ENCODE measurements at places on chromosomes 1 and 21.

DNA sequence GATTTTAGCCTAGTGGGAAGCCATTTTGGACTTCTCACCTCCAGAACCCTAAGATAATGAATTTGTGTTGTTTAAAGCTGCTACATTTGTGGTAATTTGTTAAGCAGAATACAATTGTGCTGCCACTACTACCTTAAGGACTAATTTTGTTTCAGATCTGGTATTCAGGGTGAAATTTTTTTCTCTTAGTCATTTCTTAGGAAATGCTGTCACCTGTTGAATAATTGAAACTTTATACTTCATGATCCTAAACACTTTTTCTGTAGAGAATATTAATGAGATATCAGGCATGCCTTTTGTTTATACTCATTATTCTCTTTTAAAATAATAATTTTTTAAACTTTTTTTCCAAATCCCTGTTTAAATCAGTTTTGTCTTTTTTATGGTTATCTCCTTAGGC lies 246.8 kb downstream of the TGFB2 start:
- no peak for DNase-seq

DNA sequence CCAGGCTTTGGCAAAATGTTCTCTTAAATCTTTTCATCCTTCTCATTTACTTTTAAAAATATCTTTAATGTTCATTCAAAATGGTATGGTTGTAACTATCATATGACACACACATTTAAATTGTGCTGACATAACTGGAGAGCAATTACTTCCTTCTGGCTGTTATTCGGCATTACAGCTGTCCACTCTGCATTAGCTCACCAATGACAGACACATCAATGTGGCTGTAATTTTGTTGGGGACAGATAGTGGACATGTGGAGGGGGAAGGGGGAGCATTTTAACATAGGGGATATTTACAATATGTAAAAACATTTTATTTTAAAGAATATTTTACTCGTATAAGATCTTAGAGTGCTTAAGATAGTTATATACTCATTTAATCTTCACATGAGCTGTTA lies 319.8 kb downstream of the HMCN1 start:
- DNase-seq, result no peak

GRCh38 chr1:163241746-163242145 lies 39.0 kb upstream of the RGS5 start:
- DNase-seq, result no peak

DNA sequence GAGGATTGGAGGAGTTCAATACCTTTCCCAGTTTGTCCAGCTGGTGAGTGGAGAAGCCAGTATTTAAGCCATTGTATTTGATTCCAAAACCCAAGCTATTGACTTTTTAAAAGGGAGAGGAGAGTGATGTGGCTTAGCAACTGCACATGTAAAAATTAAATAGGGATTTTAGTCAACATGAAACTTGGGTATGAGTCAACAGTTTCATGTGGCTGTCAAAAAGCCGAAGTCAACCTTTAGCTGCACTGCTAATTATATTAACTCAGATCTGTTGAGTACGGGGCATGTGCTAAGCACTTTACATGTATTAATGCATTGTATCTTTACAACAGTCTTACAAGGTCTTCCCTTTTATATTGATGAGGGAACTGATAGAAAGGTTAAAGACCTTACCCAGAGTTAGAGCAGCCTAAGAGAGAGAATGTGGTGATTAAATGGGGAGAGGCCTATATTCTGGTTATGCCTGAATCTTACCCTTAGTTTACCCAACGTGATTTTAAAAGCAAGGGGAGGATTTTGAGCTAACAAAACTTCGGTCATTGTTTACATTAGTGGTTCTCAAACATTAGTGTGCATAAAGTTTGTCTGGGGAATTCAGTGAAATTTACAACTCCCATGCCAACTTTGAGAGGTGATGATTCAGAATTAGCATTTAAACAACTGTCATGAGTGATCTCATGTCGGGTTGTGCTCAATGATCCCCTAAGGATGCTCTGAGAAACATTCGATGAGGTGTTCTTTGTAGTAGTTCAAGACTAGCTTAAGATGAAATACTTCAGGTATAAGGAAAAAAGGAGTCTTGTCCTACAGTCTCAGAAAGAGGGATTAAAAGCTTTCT lies 6.9 kb upstream of the SLC35F3 start:
- no peak for DNase-seq

DNA sequence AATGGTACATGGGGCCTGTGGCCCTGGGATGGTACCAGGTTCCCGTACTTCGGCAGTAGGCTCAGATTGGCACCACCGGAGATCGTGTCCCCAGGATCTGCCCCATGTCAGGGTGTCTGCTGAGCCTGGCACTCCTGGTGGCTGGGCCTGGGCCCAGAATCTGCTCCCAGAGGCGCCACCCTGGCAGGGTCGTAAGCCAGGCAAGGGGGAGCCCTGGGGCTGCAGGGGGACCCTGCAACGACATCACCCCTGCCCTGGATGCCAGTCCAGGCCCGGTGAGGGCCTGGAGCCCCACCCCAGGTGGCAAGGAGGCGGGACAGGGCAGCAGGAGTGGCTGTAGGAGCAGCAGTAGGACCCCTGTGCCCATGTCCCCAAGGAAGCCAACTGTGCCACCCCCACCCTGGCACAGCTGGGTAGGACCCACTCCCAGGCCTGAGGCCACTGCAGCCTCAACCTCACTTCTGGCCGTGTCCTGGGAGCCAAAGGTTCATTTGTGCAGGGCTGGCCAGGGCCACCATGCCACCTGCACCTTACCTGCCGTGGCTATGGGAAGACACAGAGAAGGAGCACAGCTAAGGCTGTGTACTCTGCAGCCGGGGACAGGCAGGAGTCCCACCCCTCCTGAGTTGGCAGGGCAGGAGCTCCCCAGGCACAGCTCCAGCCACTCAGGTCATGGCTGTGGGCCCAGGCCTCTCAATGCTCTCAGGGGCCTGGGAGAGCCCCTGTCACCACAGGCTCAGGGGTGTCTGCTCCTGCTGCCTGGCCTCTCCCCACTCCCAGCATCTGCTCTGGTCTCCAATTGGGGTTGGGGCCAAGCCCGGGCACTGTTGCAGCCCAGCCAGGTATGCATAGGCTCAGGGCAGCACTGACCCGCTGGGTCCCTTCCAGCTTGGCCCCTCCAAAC lies 141.7 kb downstream of the EIF4G3 start:
- no peak for DNase-seq

GRCh38 chr1:77976433-77977076 lies 2.3 kb downstream of the FUBP1 start:
- DNase-seq, result no peak

GRCh38 chr21:15617964-15618363 lies 111.8 kb upstream of the USP25 start:
- DNase-seq, result no peak

- no peak for DNase-seq
Measured at GRCh38 chr1:22739648-22740385, 29.2 kb downstream of the EPHB2 start.

- DNase-seq, result no peak
Measured at GRCh38 chr1:7186382-7187111, 401.3 kb downstream of the CAMTA1 start.
